ENCODE measurements at places on chromosomes 11 and 22. TPM values are rescaled to one million over a fixed set of nuclear protein-coding genes. Genes with fewer than 3 reads are reported as not detected.

DNA sequence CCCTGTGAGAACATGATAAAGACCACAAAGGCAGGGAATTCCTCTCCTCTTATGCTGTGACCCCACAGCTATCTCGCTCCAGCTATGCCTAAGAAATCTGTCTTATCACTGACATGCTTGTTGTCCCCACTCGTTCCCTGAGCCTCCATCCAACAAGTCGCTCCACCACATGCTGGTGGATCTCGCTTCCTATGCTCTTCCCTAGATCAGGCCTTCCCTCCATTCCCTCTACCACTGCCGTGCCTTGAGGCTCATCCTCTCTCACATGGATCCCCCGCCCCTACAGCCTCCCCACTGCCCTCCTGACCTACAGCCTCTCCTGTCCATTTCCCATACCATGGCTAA lies 1.4 kb upstream of the DGAT2 start:
- H3K36me3 ChIP-seq, result no peaks in the 10 kb centered on the region
- DNase-seq, result no peak
- no peak overlapping the region for H3K27ac ChIP-seq
- peaks cover 44% of the 10 kb centered on the region for H3K27me3 ChIP-seq
- H3K4me1 ChIP-seq, result peaks cover 8% of the 10 kb centered on the region
- H3K4me3 ChIP-seq, result no peak overlapping the region

GRCh38 chr11:64608636-64609035 lies 17.6 kb downstream of the SLC22A12 start:
- peaks cover 15% of the 10 kb centered on the region for H3K4me1 ChIP-seq
- no peaks in the 10 kb centered on the region for H3K27me3 ChIP-seq
- no peak overlapping the region for H3K27ac ChIP-seq
- no peaks in the 10 kb centered on the region for H3K36me3 ChIP-seq

Gene NXPE2
- total RNA-seq, result not detected

Gene TRIM49
- not detected for total RNA-seq

Gene OR51E2
- total RNA-seq, result not detected

GRCh38 chr11:61472868-61473267 lies 35.7 kb upstream of the LRRC10B start:
- no peak overlapping the region for H3K27ac ChIP-seq
- H3K27me3 ChIP-seq, result peaks cover under 1% of the 10 kb centered on the region
- DNase-seq, result peak; percentile 39
- H3K4me3 ChIP-seq, result no peak overlapping the region
- H3K4me1 ChIP-seq, result peaks cover 8% of the 10 kb centered on the region

- H3K36me3 ChIP-seq, result no peaks in the 10 kb centered on the region
- peaks cover 18% of the 10 kb centered on the region for H3K4me1 ChIP-seq
- H3K27me3 ChIP-seq, result no peaks in the 10 kb centered on the region
These were observed 8.1 kb downstream of the SGSM1 start for GRCh38 chr22:24813861-24814770.

DNA sequence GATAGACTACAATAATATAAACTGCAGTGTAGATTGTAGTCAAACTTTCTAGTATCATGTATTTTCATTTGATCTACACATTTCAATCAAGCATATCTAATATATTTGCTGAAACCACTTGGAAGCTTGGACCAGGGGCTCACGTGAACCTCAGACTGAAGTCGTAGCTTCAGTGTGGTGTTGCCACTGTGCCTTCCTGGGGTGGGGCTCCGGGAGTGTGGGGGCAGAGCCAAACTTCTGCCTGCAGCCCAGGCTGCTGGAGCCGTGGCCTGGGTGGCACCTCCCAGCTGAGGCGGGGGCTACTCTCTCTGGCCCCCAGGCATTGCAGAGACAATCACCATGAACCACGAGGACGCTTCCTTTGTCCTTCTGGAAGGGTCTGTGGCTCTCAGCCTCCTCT lies 36.3 kb upstream of the IGSF9B start:
- no peaks in the 10 kb centered on the region for H3K27me3 ChIP-seq
- H3K4me3 ChIP-seq, result no peak overlapping the region
- DNase-seq, result no peak
- H3K27ac ChIP-seq, result no peak overlapping the region

- no peak for DNase-seq
- no peaks in the 10 kb centered on the region for H3K36me3 ChIP-seq
- H3K27ac ChIP-seq, result no peak overlapping the region
- no peaks in the 10 kb centered on the region for H3K4me1 ChIP-seq
- no peak overlapping the region for H3K4me3 ChIP-seq
These were observed 82.7 kb downstream of the RASSF10 start for GRCh38 chr11:13091804-13092203.

Gene C1QTNF4
- 0.39 TPM for total RNA-seq

DNA sequence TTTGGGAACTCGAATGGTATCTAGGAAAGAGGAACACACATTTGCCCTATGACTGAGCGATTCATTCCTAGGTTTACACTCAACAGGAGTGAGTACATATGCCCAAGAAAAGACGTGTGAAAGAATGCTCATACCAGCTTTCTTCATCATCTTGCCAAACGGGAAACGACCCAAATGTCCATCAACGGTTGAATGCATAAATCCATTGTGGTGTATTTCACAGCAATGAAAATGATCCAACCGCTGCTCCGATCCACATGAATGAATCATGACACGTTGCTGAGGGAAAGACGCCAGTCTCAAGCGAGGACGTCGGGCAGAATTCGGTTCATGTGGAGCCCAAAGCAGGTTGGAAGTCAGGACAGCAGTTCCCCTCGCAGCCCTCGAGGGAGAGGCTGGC lies 71.5 kb downstream of the CYTH4 start:
- H3K4me1 ChIP-seq, result peaks cover 4% of the 10 kb centered on the region
- H3K27me3 ChIP-seq, result no peaks in the 10 kb centered on the region
- no peak overlapping the region for H3K4me3 ChIP-seq

GRCh38 chr11:38014405-38014804 lies 1416.4 kb upstream of the RAG2 start:
- no peak for DNase-seq
- no peaks in the 10 kb centered on the region for H3K4me1 ChIP-seq
- H3K4me3 ChIP-seq, result no peak overlapping the region
- H3K36me3 ChIP-seq, result no peaks in the 10 kb centered on the region

Gene TCIRG1
- 19.4 TPM for total RNA-seq

- H3K4me1 ChIP-seq, result peaks cover 33% of the 10 kb centered on the region
- H3K36me3 ChIP-seq, result no peaks in the 10 kb centered on the region
- no peak overlapping the region for H3K4me3 ChIP-seq
These were observed 8.3 kb downstream of the FXYD2 start for GRCh38 chr11:117816151-117816741.

GRCh38 chr11:69305885-69306540 lies 12.1 kb downstream of the MYEOV start:
- no peak for DNase-seq
- H3K27ac ChIP-seq, result no peak overlapping the region
- H3K36me3 ChIP-seq, result no peaks in the 10 kb centered on the region
- H3K4me3 ChIP-seq, result no peak overlapping the region
